ENCODE measurements at places on chromosomes 11 and 22. TPM values are rescaled to one million over a fixed set of nuclear protein-coding genes. Genes with fewer than 3 reads are reported as not detected.

DNA sequence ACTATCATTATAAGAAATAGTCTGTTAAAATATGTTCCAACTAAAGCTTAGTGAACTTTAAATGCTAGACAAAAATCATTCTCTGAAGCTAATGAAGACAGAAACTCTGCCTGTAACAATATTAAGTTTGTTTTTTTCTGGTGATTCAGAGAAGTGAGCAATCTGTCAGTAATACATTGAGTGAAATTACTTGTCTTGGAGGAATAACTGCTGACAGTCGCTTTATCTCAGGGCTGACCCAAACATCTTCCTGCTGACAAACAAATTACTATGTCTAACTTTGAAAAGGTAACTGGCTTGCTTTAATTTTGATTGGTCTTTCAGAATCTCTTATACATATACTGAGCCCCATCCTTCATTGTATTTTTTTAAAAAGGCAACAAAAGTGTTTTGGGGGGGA lies 264.5 kb downstream of the SOX6 start:
- no peak for DNase-seq

DNA sequence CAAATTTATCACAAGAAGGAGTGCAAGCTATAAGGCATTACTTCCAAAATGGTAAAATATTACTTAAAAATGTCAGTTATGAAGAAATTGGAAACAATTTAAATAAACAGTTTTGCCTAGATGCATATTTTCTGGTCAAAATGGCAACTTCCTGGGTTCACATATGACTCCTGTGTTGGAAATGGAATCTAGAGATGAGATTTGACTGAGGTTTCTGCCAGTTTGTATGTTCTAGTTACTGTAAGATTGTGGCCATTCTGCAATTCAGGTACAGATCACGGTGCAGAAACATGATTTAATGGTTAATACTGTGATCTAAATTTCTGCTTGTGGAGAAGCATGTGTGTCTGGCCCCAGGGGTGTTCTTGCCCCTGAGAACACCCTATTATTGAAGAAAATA lies 3.4 kb upstream of the OR4C6 start:
- no peak for DNase-seq

- no peak for DNase-seq
Measured at GRCh38 chr22:20025401-20026203, 4.7 kb downstream of the TANGO2 start.

- DNase-seq = no peak
Measured at GRCh38 chr11:93188726-93189125, 9.1 kb downstream of the SLC36A4 start.

- no peak for DNase-seq
Measured at GRCh38 chr11:15194671-15195415, 80.1 kb downstream of the INSC start.

- no peak for DNase-seq
Measured at GRCh38 chr22:45198463-45198795, 34.7 kb downstream of the NUP50 start.

The IFITM10 gene
- total RNA-seq = 1.5 TPM
